ENCODE measurements at places on chromosomes 4 and X. TPM values are rescaled to one million over a fixed set of nuclear protein-coding genes. Genes with fewer than 3 reads are reported as not detected.

DNA sequence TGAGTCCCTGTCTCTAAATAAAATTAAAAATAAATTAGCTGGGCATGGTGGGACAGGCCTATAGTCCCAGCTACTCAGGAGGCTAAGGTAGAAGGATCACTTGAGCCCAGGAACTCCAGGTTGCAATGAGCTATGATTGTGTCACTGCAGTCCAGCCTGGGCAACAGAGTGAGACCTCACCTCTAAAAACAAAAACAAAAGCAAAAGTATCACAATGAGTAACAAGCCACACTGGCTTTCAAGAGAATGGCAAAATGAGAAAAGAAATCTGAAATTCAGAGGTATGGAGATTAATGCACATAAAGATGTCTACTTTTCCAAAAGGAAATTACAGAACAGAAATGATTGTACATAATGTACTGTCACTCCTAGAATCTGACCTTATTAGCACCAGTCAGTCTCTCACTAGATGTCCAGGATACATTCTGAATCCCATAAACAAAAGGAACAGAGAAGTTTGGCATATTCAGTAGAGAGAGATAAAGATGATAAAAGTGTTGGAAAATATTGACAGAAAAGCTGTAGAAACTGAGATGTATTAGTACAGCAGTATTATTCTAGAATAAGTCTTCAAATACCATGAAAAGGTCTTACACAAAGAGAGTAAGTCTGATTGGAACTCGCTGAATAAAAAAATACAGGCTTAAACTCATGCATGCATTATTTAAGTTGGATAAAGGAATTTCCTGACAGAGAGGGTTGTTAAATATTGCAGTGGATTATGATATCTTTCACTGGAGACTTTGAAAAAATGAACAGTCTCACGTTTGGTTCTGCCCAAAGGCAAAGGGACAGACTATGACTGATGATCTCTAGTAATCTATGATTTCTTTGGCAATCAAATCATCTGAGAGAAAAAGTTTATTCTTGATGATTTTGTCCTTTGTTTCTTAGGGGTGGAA lies 102.5 kb downstream of the SH3RF1 start:
- H3K4me3 ChIP-seq: no peak overlapping the region
- no peaks in the 10 kb centered on the region for H3K36me3 ChIP-seq
- H3K27me3 ChIP-seq: peaks cover 15% of the 10 kb centered on the region
- H3K27ac ChIP-seq: no peak overlapping the region

DNA sequence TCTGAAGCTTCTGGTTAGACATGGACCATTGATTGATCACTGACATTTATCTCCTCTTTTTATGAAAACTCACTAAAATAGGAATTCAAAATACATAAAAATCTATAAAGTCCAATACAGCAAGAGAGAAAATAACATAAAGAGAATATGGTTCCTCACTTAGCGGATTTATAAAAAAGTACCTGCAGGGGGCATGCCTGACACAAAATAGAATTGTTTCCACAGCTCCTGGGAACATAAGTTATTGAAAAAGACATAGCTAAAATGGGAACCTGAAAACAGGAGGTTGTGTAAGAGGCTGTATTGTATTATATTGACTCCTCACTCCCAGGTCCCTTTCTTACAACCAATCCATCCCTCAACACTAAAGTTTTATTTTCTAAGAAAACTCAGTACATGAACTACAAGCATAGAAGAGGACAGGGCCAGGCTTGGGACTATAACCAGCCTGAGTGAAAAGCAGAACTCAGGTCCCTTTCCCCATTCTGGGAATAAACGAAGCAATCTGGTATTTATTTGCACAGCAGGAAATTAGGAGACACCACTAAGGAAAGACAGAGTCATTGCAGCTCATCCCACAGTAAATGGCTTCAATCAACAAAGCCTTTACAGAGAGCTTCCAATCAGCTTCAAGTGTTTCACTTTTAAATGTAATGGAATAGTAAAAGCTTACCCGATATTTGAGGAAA lies 121.1 kb upstream of the NDST4 start:
- H3K36me3 ChIP-seq: no peaks in the 10 kb centered on the region
- DNase-seq: no peak
- H3K4me3 ChIP-seq: no peak overlapping the region
- H3K4me1 ChIP-seq: no peaks in the 10 kb centered on the region
- no peak overlapping the region for H3K27ac ChIP-seq

COL4A5 gene
- total RNA-seq: not detected

TASL gene
- total RNA-seq: 3.1 TPM

Measured in activated naive CD8-positive, alpha-beta T cell treated with anti-CD3 and anti-CD28 coated beads, Interleukin-2, amount 10 ng/mL, durations not matched to agents 7 days and 5 days (primary cell).